ENCODE measurements at places on chromosomes 6 and 20. TPM values are rescaled to one million over a fixed set of nuclear protein-coding genes. Genes with fewer than 3 reads are reported as not detected.

KIAA1586 gene
- total RNA-seq = 37.6 TPM

GNAS-AS1 gene
- total RNA-seq = 11.3 TPM

PPARD gene
- total RNA-seq = 13.9 TPM

OR12D3 gene
- total RNA-seq = not detected

SLC2A10 gene
- 9.9 TPM for total RNA-seq

RBM38 gene
- 67.9 TPM for total RNA-seq

- peaks cover 2% of the 10 kb centered on the region for H3K36me3 ChIP-seq
- H3K4me1 ChIP-seq = peaks cover 8% of the 10 kb centered on the region
- H3K27me3 ChIP-seq = no peaks in the 10 kb centered on the region
Measured at GRCh38 chr20:32482442-32483261, 102.5 kb downstream of the NOL4L start.

- peaks cover 3% of the 10 kb centered on the region for H3K36me3 ChIP-seq
- no peak for DNase-seq
- no peak overlapping the region for H3K27ac ChIP-seq
- no peaks in the 10 kb centered on the region for H3K4me1 ChIP-seq
- H3K4me3 ChIP-seq = peak overlapping the region; percentile 96
Measured at GRCh38 chr6:8434727-8435092, 635 bp downstream of the SLC35B3 start.

DNA sequence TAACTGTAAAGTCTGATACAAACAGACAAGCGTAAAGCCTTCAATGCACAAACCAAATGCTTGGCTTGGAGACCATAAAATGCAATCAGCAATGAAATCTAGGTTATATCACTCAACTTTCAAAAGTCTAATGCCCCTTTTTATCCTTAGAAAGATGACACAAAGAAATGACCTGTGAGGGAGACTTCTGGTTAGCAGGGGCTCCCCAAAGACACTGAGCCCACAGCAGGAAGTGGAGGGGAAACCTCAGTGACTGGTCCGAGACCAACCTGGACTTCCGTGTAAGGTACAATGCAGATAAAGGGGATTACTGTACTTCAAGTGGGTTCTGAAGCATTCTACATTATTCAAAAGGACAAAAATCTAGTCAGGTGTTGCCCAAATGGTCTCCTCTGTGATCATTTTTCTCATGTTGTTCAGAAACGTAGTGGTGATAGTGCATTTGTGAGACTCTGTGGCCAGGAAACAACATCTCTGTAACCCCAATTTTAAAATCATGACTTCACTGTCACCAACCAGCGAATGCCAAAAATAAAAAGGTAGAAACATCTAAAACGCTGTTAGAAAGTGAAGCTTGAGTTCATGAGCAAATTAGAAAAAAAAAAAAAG, 88.2 kb downstream of the HIVEP2 start:
- H3K4me1 ChIP-seq = peaks cover 8% of the 10 kb centered on the region
- no peak overlapping the region for H3K27ac ChIP-seq
- no peaks in the 10 kb centered on the region for H3K27me3 ChIP-seq
- no peak overlapping the region for H3K4me3 ChIP-seq

GRCh38 chr6:107676042-107676441, 148.1 kb downstream of the SCML4 start:
- H3K27me3 ChIP-seq = no peaks in the 10 kb centered on the region
- no peak for DNase-seq
- H3K27ac ChIP-seq = no peak overlapping the region
- H3K4me3 ChIP-seq = no peak overlapping the region
- H3K4me1 ChIP-seq = no peaks in the 10 kb centered on the region

DNA sequence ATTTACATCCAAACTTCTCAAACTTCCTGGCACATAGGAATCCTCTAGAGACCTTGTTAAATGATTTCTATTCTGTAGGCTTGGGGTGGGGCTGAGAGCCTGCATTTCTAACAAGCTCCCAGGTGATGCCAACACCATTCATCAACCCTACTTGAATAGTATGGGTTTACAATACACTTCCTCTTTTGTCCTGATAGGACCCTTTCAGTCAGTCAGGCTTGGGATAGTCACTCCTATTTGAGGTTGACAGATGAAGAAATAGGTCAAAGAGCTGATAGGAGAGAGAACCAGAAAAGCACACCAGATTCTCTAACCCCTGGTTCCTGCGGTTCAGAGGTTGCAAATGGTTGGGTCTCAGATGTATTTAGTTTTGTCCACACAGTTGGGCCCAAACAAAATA, 273.4 kb downstream of the TSHZ2 start:
- H3K4me1 ChIP-seq = no peaks in the 10 kb centered on the region
- H3K27me3 ChIP-seq = no peaks in the 10 kb centered on the region
- H3K27ac ChIP-seq = no peak overlapping the region
- no peaks in the 10 kb centered on the region for H3K36me3 ChIP-seq
- H3K4me3 ChIP-seq = no peak overlapping the region

DNA sequence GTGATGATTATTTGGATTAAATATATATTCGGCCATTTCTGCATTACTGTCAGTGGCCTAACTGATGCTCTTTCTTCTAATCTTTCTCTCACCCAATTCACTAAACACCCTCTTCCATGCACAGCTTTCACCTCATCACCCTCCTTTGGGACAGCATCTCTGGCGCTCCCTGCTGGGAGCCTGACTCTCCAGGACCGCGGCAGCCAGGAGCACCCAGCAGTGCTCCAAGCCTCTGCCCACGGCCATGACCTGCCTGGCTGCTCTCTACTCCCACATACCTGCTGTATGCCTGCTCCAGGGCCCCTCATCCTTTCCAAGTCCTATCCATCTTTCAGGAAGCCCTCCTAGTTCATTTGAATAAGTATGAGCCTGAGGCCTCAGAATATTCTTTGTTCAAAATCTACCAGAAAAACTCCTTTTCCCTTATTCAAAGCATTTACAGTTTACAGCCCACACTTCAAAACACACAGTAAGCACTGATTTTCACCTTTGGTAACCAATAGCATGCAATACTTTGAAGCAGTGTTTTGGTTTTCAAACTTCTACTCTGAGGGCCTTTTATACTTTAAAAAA, 15.2 kb downstream of the CTCFL start:
- H3K4me3 ChIP-seq = no peak overlapping the region
- H3K27ac ChIP-seq = no peak overlapping the region
- peak; percentile 43 for DNase-seq

DNA sequence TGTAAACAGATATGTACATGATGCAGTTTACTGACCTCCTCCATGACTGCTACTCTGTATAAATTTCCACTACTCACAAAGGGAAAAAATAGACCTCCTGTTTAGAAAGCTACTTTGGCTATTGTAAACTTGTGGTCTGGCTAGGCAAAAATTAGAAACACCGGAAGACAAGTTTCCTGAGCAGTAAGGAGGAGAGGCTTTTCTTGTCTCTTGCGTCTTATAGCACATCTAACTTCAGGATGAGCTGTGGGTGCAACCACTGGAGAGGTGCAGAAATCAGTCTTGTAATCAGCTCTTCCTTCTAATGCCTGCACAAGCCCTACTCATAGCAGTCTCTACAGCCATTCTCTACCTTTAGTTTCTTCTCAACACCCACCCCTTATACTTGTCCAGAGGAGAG, 296.5 kb upstream of the SLC35B3 start:
- H3K4me1 ChIP-seq = no peaks in the 10 kb centered on the region
- H3K27me3 ChIP-seq = no peaks in the 10 kb centered on the region
- H3K4me3 ChIP-seq = no peak overlapping the region

GRCh38 chr6:152170313-152170701, 362.8 kb downstream of the ESR1 start:
- no peaks in the 10 kb centered on the region for H3K27me3 ChIP-seq
- H3K4me3 ChIP-seq = no peak overlapping the region
- no peak for DNase-seq
- no peak overlapping the region for H3K27ac ChIP-seq
- H3K36me3 ChIP-seq = no peaks in the 10 kb centered on the region

DNA sequence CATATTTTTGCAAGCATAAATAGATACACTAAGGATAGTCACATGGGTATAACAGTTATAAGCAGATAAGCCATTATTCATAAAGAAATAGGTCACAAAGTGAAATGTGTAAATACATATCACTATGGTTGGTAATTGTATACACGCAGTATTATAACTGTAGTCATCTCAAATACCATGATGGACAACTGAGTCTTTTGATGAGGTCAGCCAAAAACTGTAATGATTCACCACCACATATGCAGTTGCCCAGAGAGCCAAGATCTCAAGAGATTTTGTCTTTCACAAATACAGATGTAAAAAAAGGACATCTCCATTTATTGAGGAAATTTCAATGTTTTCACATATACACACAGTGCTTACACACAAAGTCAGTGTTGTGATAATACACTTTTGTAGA, 28.3 kb downstream of the ZNF292 start:
- no peak overlapping the region for H3K27ac ChIP-seq
- DNase-seq = no peak
- H3K36me3 ChIP-seq = peaks cover 4% of the 10 kb centered on the region
- H3K27me3 ChIP-seq = no peaks in the 10 kb centered on the region
- peaks cover 16% of the 10 kb centered on the region for H3K4me1 ChIP-seq

GRCh38 chr6:166465003-166465399, 82.3 kb upstream of the MPC1 start:
- H3K36me3 ChIP-seq = no peaks in the 10 kb centered on the region
- no peak for DNase-seq
- no peaks in the 10 kb centered on the region for H3K4me1 ChIP-seq
- no peaks in the 10 kb centered on the region for H3K27me3 ChIP-seq
- H3K27ac ChIP-seq = no peak overlapping the region
- no peak overlapping the region for H3K4me3 ChIP-seq

DNA sequence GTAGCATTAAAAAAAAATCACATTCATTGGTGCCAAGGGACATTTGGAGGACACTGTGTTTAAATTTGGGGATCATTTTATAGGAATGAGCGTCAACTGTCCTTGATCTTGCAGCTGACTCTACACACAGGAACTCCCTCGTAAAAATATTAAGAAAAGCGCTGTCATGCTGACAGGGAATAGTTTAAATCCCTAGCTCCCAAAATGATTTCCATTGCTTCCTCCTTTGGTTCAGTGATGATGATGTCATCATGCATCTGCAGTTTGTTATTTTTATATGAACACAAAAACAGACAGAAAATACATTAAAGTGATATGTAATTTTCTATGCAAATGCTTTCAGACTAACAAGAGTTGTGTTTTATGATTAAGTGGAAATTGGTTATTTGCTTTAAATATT, 275.6 kb downstream of the BTBD9 start:
- H3K27me3 ChIP-seq = no peaks in the 10 kb centered on the region
- H3K36me3 ChIP-seq = no peaks in the 10 kb centered on the region
- DNase-seq = no peak
- no peak overlapping the region for H3K4me3 ChIP-seq

DNA sequence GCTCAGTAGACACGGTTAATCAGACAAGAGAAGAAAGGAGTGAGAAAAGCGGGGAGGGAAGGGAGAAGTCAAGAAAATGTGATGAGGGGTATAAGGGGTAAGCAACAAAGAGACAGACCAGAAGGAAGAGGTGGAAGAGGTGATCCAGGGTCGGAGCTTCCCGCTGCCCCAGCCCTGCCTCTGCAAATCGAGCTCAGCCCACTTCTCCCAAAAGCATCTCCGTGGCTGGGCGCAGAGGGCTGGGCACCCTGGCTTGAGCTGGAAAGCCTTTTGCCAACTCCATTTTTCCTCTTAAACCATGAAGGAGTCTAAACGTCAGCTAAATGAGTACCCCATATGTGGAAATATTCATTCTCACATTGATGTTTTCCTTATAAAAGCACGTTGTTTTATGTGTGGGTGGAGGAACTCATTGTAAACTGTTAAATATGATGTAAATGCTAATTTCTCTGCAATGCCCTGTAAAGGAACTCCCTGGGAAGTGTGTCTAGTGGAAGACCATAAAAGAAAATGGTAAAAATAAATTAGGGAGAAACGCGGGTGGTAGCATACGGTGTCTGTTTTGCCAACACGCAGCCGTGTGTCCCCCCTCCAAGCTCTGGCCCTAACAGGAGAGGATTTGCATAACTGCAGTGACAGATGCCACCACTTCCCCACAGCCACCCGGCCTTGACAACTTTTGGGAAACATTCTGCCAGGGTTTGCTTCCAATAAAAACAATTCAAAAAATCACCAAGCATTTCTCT, 55.2 kb upstream of the MAFB start:
- DNase-seq = no peak
- H3K36me3 ChIP-seq = no peaks in the 10 kb centered on the region
- no peaks in the 10 kb centered on the region for H3K27me3 ChIP-seq

GRCh38 chr20:63083831-63084562, 77.2 kb upstream of the BHLHE23 start:
- no peaks in the 10 kb centered on the region for H3K27me3 ChIP-seq
- no peaks in the 10 kb centered on the region for H3K36me3 ChIP-seq
- no peak overlapping the region for H3K4me3 ChIP-seq
- H3K27ac ChIP-seq = no peak overlapping the region
- H3K4me1 ChIP-seq = no peaks in the 10 kb centered on the region

DNA sequence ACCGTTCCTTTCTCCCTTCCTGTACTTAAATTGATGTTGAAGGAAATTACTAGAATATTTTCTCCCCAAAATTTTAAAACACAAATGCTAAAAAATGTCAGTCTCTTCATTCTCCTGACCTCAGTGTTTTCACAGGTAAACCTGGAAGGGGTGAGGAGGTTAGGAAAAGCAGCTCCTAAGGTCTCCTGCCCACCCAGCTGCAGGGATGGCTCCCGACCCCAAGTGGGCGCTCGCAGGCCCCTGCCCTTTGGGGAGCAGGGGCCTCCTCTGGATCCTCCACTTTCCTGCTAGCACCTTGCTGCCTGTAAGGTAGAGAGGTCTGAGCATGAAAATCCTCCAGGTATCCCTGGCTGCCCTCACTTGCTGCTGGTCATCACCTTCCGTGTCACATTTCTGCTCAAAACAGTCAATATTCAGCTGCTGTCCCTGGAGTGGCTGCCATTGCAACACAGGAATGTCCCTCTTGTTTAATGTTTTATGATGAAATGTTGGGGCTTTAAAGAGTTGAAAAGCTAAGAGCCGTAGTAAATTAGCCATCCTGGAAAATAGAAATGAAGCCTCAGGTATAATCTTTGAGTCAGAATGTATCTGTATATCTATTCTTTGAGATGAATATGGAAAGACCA, 10.9 kb upstream of the HSP90AB1 start:
- H3K27ac ChIP-seq = no peak overlapping the region
- H3K4me1 ChIP-seq = no peaks in the 10 kb centered on the region
- H3K36me3 ChIP-seq = peaks cover 45% of the 10 kb centered on the region
- H3K27me3 ChIP-seq = no peaks in the 10 kb centered on the region
- H3K4me3 ChIP-seq = no peak overlapping the region
